ENCODE measurements at places on chromosomes 1 and 21. TPM values are rescaled to one million over a fixed set of nuclear protein-coding genes. Genes with fewer than 3 reads are reported as not detected.

Gene FLG2
- not detected for total RNA-seq

Gene C1orf141
- total RNA-seq = not detected

Gene PLA2G2C
- not detected for total RNA-seq

Gene IPO13
- total RNA-seq = 35.8 TPM

Gene TSPEAR
- not detected for total RNA-seq

Gene APOBEC4
- total RNA-seq = not detected

- H3K27me3 ChIP-seq = peaks cover 15% of the 10 kb centered on the region
- H3K27ac ChIP-seq = peak within 1 kb of the TSS; percentile 93
- peaks cover 14% of the 10 kb centered on the region for H3K4me1 ChIP-seq
- DNase-seq = peak; percentile 61
Observed at GRCh38 chr1:45205910-45206721, at the start of gene ZSWIM5. Gene ZSWIM5 (minus strand): TSS chr1:45206605. CDS start chr1:45206350, 255 bp downstream.

GRCh38 chr1:217078078-217078690 lies 355.0 kb upstream of the ESRRG start:
- H3K36me3 ChIP-seq = no peaks in the 10 kb centered on the region
- H3K4me3 ChIP-seq = no peak overlapping the region
- H3K4me1 ChIP-seq = peaks cover 22% of the 10 kb centered on the region
- DNase-seq = no peak
- H3K27ac ChIP-seq = no peak overlapping the region
